ENCODE measurements at places on chromosomes 13 and 19.
A peak's percentile ranks its signal among the peaks of the same experiment; 100 is the strongest.

DNA sequence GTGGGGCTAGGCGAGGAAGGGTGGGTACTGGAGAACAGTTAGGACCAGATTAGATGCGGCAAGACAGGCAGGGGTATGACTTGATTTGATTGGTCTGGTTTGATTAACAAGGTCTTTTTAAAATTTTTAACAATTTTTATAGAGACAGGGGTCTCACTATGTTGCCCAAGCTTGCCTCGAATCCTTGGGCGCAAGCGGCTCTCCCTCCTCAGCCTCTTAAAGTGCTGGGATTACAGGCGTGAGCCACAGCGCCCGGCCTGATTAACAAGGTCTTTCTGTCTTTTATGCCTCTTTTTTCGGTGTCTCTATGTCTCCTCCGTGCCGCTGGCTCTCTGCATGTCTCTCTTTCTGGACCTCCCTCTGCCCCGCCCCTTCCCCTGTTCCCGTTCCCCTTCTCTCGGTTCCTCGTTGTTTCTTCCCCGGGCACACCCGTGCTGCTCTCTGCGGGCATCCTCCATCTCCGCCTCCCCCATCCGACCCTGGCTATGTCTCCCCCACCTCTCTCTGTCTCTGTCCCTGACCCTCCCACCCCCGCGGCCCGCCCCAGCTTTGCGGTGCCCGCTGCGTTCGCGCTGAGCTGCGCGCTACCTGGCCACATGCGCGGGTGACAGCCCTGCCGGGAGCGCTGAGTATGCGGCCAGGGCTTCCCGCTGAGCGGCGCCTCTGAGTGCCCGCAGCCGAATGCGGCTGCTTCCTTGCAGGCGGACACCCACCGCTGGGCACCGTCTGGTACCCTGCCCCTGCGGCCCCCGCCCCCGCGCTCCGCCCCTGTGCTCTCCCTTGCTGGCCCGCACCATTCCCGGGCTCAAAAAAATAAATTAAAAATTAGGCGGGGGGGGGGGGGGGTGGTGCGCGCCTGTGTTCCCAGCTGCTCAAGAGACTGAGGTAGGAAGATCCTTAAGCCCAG, 8.1 kb upstream of the SDHAF1 start:
- peak; percentile 36 for DNase-seq

GRCh38 chr13:50235604-50236342, 220.5 kb downstream of the KCNRG start:
- DNase-seq, result no peak

- DNase-seq, result peak; percentile 41
Measured at GRCh38 chr13:21458451-21458812, 671 bp downstream of the ZDHHC20 start.

DNA sequence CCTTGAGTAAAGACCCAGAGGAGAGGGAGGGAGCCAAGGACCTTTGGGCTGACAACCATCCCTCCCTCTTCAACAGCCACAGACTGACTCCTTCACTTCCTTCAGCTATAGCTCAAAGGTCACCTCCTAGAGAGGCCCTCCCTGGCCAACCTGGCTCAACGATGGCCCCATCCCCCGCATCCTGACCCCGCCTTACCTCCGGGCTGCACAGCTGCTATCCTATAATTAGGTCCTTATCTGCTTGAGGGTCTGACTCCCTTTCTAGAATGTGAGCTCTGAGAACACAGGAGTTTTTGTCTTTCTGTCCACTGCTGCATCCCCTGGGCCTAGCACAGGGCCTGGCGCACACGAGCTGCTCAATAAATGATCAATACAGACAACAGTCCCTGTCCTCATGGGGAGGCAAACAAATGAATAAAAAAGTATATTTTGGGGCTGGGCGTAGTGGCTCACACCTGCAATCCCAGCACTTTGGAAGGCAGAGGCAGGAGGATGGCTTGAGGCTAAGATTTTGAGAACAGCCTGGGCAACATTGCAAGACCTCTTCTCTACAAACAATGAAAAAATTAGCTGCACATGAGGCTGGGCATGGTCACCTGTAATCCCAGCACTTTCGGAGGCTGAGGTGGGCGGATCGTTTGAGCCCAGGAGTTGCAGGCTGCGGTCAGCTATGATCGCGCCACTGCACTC, 6.6 kb upstream of the LGALS4 start:
- DNase-seq, result no peak

DNA sequence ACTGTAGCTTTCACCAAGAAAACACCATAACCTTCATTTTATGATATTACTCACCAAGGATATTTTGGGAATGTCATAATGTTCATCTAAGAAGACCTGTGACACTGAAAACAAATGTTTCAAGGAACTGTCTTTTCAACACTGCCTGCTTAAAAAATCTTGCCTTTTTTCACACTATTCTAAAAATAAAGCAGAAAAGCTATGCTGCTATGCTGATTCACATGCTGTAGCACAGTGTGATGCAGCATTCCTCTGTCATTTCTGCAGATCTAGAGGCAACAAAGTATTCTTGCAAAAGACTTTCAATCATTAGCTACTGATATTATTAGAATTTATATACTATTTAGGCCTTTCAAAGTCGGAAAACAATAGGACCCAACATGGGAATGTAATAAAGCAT, 525.7 kb downstream of the UQCRFS1 start:
- DNase-seq, result no peak

GRCh38 chr13:85725433-85725832, 73.8 kb downstream of the SLITRK6 start:
- no peak for DNase-seq

GRCh38 chr13:112246731-112247470, 129.3 kb upstream of the SPACA7 start:
- DNase-seq, result no peak

DNA sequence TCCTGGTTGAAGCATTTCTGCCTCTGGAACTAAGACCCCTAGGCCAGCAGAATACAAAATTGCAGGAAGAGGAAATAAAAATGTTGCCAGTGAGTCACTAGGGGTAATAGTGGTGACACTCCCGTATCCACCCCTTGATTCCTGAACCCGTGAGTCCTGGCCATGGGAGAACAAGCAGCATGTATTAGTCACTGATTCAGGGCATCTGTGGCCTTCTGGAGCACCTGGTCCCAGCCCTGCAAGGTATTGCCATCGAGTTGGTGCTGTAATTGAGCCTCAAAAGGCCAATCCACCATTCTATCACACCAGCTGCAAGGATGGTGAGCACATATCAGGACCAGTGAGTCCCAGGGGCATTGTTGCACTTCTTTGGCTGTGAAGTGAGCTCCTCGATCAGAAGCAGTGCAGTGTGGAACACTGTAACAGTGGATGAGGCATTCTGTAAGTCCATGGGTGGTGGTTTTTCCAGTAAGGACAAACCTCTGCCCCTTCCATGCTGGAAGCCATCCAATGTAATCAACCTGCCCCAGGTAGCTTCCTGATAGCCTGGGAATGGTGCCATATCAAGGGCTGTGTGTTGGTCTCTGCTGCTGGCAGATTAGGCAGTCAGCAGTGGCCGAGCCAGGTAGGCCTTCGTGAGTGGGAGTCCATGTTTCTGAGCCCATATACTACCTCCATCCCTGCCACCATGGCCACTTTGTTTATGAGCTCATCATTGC, 39.6 kb downstream of the C1QTNF9 start:
- DNase-seq, result no peak
